ENCODE measurements at places on chromosomes 4 and X.
A peak's percentile ranks its signal among the peaks of the same experiment; 100 is the strongest.

GRCh38 chrX:39338583-39338982 lies 537.3 kb downstream of the MID1IP1 start:
- DNase-seq = no peak

DNA sequence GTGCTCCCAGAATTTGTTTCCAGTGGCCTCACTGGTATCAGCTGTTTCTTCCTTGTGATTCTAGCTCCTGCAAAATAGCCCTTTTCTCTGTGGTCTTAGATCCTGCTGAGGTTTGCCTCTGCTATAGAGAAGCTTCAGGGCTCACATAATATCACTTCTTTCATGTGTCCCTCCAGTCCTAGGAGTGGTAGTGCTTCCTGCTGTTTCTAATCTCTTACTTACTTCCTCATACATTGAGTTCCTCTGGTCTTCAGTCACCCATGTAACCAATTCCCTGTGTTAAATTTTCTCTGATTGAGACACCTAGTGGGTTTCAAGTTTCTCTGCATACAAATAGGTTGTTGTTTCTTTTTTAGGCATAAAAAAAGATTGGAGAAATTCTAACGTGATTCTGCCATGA lies 1567.9 kb downstream of the ARAP2 start:
- peak; percentile 35 for DNase-seq

- no peak for DNase-seq
Observed at GRCh38 chr4:130542953-130543352, 1447.0 kb downstream of the C4orf33 start.

DNA sequence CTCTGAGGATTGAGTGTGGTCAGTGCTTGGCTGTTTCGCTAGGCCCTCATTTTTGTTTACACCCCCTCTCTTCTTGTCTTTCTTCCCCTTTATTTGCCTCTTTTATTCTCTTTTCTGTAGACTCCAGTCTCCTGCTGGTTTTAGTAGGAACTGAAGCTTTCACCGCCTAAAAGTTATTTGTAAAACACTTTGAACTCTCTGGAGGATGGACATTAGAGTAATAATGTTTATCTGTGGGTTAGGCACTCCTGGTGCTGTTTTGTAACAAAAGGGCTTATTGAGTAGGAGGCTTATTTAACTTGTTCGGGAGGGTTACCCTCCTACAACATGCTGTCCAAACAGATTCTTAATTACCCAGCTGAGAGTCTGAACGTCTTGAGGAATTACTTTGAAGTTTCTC lies 1.6 kb upstream of the ARHGAP10 start:
- no peak for DNase-seq

DNA sequence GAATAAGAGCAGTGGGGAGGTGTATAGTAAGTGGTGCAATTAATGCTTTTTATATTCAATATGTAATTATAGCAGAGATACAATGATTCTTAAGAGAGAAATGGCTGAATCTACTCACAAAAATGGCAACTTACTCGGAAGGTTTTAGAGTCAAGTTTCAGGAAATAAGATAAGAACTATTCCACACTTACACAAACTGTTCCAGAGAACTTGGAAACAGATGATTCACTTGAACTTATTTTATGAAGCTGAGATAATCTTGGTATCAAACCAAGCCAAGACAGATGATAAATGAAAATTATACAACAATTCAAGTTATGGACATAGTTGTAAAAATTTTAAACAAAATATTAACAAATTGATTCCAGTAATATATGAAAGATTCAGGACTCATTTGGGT lies 311.3 kb upstream of the HS3ST1 start:
- DNase-seq = no peak

DNA sequence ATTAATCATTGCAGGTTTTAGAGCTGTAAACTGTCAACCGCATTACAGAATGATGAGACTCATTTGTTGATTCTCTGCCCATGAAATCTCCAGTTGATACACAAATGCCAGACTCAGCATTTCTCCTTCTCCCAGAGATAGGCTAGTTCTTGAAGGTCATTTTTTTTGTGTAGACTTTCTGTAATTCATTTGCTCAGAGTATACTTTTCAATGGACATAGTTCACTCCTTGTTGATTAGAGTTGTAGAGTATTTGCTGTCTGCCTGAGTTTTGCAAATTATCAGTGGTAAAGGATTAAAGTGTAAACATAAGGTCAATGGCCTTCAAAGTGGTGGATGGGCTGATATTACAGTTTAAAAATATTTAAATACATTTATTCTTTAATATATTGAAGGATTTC lies 15.2 kb upstream of the ALB start:
- no peak for DNase-seq

- DNase-seq = peak; percentile 95
Observed at GRCh38 chrX:49039598-49040375, 3.4 kb downstream of the TFE3 start.

DNA sequence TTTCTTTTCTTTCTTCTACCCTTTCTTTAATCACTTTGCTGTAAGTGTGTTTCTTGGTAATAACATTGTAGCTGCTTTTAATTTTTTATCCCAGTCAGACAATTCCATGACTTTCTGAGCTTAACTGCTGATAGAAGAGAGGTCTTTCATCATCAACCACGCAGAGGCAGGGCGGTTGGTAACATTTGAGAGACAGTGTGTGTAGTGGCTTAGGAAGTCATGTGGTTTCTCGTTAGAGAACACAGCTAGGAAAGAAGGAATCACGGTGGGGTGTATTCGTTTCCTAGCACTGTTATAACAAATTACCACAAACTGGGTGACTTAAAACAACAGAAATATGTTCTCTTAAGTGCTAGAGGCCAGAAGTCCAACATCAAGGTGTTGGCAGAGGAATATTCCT lies 11.5 kb downstream of the PRPS2 start:
- no peak for DNase-seq

DNA sequence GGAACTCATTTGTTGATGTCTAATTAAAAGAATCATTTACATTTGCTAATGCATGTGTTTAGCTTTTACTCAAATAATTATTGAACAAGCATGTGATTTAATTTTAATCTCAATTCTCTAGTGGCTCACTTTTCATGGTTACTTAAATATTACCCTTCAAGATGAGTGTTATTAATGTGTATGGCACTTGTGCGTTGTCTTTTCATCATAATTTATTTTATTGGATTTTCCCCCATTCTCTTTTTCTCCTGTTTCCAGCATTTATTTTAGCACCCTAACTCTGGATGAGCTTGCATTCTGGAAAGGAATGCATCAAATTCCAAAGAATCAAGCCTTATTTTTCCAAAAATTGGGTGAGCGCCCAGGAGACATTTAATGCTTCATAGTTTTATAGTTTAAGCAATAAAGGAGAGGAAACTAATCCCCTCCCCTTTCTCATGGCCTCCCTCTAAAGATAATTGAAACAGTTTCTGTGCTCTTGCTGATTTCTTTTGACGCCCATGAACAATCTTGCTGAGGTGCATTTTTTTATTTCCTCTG lies 191.1 kb upstream of the FAT4 start:
- DNase-seq = peak; percentile 8

GRCh38 chr4:150318971-150319370 lies 240.7 kb downstream of the DCLK2 start:
- no peak for DNase-seq

DNA sequence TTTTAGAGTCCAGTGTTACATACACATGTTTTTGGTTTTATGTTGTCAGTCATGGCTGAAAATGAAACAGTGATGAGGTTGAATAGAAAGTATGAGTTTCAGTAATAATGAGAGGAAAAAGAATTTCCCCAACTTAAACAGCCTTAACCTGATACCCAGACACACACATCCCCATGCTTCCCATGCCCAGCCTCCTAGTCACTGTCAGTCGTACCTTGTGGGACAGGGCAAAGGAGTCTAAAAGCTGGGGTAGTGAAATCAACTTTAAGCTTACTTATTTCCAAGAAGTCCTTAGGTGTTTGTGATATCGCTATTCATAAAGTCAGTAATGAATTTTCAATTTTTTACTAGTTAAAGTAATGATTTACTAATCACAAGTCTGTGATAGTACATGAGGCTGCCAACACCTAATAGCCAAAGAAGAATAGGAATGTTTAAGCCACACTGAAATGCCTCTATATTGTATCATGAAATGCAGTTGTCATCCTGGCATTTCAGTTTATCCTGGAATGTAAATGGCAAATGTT lies 24.3 kb upstream of the GPR34 start:
- DNase-seq = no peak

- DNase-seq = no peak
Observed at GRCh38 chr4:152009031-152009670, 248.3 kb upstream of the GATB start.

GRCh38 chrX:77962068-77962902 lies 7.2 kb downstream of the PGAM4 start:
- peak; percentile 6 for DNase-seq

- DNase-seq = peak; percentile 74
Observed at GRCh38 chr4:137524725-137525369, 7.4 kb downstream of the PCDH18 start.

- no peak for DNase-seq
Observed at GRCh38 chr4:12138488-12138887, 709.8 kb upstream of the HS3ST1 start.

DNA sequence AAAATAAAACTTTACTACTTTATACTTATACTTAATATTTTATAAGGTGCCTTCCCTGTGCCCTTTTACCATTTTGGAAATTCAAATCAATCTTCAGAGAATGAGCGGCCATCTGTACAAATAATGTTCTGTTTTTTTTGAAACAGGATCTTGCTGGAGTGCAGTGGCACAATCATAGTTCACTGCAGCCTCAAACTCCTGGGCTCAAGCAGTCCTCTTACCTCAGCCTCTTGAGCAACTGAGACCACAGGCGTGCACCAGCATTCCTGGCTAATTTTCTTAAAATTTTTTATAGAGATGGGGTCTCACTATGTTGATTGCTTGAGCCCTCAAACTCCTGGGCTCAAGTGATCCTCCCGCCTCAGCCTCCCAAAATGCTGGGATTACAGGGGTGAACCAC lies 53.5 kb downstream of the FAM114A1 start:
- no peak for DNase-seq

DNA sequence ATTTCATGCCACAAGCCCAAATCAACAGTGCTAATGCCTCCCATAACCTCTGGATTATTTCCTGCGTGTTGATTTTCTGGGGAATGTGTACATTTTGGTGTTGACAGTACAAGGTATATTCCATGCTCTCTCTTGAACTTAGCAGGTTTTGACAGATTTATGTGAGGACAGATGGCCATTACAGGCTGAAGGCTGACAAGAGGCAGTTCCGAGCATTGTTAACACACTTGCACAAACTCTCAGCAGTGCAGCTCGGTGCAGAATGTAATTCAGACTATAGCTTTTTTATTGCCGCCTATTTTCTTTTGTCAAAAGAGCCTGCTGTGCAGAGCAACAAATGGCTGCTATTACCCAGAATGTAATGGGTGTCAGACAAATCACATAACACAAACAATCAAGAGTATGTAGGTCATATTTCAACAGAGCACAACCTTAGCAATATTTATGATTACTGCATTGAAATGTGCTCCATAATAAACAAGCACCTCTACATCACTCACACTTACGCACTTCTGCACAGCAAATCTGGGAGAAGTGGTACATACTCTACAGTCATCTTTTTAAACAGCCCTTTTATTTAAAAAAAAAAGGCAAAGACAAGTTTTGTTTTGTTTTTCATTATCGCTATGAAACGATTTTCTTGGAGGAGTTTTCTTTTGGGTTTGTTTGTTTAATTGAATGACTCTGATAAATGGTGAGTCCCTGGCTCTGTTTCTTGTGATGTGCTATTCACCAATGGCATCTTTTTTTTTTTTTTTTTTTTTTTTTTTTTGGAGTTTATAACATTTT lies 71.6 kb downstream of the PPARGC1A start:
- DNase-seq = peak; percentile 16

GRCh38 chrX:27863809-27864208 lies 56.0 kb downstream of the MAGEB10 start:
- DNase-seq = no peak

- DNase-seq = no peak
Observed at GRCh38 chrX:103461156-103461555, 58.1 kb downstream of the RAB40A start.

DNA sequence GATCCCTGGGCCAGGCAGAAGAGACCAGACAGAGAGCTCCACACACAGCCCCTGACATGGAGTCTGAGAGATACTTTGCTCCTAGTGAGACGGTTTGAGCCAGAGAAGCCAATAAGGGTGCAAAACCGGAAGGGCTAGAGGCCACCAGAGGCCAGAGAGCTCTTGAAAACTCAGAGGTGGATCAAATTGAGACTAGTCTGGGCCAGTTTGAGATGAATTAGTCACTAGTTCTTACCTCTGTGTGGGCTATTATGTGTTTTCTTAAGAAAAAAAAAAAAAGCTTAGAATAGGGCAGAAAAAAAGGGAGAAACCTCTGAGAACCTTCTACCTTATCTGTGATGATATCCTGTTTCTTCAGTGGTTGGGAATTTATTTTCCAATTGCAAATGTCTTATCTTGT lies 110.4 kb upstream of the EDNRA start:
- peak; percentile 48 for DNase-seq

DNA sequence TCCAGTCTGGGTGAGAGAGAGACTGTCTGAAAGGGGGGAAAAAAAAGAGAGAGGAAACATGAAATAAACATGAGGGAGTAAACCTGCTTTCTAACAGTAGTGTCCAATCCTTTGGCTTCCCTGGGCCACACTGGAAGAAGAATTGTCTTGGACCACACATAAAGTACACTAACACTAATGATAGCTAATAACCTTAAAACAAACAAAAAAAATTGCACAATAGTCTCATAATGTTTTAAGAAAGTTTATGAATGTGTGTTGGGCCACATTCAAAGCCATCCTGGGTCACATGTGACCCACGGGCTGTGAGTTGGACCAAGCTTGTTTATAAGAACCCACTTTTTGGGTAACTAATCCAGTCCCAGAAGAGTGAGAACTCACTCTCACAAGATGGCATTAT lies 30.3 kb downstream of the PDS5A start:
- DNase-seq = no peak

DNA sequence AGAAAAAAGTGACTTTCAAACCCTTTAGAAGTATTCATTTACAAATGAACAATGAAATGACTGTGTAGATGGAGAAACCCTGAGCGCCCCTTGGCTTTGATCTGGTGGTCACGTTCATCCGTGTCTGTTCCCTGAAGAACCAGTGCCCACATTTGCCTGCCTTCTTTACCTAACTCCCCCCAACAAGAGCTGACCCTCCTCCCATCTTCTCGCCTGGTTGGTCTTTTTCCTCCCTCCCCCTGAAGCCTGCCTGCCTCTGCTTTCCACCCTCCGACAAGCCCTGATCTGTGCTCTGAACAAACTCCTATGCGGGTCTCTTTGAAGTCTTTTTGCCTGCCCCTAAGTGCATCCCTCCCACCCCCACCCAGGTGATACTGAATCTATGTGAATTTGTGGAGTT lies 18.5 kb downstream of the TBL1X start:
- no peak for DNase-seq

Data from foreskin fibroblast (primary cell).